ENCODE measurements at places on chromosomes 6 and 20.

DNA sequence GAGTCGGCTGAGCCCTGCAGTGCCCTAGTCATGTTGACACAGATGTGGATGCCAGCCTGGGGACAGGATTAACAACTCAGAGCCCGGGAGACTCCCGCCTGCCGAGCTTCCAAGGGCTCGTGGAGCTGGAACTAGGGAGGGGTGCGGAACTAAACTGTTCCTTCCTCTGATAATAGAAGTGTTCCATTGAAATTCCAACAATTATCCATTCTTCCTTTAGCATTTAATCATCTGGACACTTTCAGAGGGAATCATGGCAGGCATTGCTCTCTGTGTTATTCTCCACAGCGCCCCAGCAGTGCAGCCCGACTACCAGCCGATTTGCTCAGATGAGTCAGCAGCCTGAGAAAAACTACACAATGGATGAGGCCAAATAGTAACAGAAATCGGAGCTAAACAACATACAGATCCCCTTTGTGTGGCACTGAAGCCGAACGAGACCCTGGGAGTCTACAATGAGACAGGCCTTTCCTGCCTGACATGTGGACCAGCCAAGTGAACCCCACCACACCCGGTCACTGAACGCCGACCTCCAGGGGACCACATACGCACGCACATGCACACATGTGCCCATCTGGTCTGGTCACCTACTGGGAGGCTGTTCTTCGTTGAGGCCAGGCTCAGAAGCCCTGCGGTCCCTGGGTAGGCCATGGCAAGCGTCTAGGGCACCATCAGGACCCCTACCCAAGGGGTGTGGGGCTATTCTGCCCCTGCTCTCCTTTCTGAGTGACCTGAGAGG, 238.4 kb upstream of the AFDN start:
- DNase-seq, result peak; percentile 6

DNA sequence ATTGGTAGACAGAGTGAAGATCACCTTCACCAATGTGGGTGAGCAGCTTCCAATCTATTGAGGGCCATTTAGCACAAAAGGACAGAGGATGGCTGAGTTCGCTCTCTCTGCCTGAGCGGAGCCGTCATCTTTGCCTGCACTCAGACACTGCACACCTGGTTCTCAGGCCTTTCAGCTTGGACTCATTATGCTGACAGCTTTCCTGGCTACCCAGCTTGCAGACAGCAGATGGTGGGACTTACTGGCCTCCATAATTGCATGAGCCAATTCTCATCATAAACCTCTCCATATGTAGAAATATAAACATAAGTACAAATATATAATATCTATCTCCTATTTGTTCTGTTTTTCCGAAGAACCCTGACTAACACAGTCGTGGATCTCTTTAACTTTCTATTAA, 13.7 kb downstream of the TBXT start:
- DNase-seq, result no peak

DNA sequence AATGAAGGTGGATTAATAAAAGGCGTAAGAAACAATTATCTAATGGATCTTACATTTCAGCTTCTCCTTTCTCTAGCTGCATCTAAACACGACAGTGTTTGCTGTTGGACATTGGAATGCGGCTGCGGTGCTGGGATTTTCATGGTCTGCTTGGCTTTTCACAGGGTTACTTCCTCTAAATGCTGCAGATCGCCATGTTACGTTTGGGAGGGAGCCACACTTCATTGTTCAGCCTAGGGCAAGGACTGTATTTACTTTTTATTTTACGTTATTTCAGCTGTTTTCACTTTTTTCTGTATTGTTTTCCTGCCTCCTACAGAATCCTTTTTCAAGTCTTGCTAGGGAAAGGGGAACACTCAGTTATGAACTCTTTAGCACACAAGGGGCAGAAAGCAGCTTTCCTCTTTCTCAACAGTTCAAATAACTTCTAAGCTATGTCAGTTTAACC, 97.9 kb upstream of the MTHFD1L start:
- DNase-seq, result no peak

DNA sequence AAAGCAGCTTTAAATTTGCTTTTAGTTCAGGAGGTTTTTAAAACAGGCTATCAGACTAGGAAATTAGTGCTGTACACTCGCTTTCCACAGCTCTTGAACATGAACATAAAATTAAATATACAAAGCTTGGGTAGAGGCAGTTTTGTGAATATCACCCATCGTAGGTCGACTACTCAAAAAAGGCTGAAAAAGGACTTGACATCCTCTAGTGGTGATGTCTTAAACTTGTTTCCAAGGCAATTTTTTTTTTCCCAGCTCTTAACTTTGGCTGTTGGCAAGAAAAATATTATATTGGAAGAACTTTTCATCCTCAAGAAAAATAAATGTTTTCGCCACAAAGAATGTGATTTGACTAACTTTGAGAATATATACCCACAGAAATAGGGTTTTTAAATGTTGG, 2.9 kb downstream of the MAP7 start:
- no peak for DNase-seq

DNA sequence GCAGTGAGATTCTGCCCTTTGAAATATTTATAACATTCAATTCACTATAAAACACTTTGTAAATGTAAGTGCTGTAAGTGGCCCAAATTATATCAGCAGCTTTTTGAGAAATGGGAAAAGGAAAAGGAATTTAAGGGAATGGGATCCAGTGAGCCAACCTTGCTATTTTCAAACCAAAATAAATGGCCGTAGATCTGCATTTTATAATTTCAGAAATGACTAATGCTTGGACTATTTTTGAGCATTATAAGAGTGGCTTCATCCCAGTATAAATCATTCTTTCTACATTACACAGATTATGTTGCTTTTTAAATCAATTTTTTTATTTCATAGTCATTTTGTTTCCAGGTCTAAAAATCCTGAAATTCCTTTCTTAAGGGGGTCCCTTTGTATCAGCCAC, 49.2 kb downstream of the ANKRD6 start:
- no peak for DNase-seq

- DNase-seq, result peak; percentile 56
Measured at GRCh38 chr20:46343348-46343974, 35.2 kb upstream of the CDH22 start.

Data from D341Med (cell line).